ENCODE measurements at places on chromosomes 11 and 22. TPM values are rescaled to one million over a fixed set of nuclear protein-coding genes. Genes with fewer than 3 reads are reported as not detected.

- DNase-seq: no peak
Measured at GRCh38 chr11:44990665-44991064, 40.0 kb upstream of the TP53I11 start.

Gene MAPK1
- 116 TPM for total RNA-seq

DNA sequence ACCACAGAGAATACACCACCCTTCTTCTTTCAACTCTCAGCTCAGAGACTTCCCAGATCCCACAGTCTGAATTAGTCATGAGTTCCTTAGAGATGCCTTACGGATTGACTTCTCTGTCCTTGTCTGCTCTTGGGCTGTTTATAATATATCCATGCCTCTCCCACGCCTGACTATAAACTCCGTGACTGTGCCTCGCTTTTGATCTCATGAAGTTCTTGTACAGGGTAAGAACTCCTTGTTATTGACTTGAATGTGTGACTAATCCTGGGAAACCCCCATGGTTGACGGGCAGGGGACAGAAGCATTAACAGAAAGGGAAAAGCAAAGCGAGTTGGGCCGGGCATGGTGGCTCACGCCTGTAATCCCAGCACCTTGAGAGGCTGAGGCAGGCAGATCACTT lies 62.4 kb upstream of the POU2AF1 start:
- no peak for DNase-seq

Gene UPK3A
- total RNA-seq: 0.57 TPM

GRCh38 chr11:47550288-47551047 lies 2.5 kb downstream of the CELF1 start:
- no peak for DNase-seq

- DNase-seq: no peak
Measured at GRCh38 chr22:46693634-46694415, 44.2 kb downstream of the CERK start.

- no peak for DNase-seq
Measured at GRCh38 chr22:24391836-24392217, 35.6 kb upstream of the ADORA2A start.

DNA sequence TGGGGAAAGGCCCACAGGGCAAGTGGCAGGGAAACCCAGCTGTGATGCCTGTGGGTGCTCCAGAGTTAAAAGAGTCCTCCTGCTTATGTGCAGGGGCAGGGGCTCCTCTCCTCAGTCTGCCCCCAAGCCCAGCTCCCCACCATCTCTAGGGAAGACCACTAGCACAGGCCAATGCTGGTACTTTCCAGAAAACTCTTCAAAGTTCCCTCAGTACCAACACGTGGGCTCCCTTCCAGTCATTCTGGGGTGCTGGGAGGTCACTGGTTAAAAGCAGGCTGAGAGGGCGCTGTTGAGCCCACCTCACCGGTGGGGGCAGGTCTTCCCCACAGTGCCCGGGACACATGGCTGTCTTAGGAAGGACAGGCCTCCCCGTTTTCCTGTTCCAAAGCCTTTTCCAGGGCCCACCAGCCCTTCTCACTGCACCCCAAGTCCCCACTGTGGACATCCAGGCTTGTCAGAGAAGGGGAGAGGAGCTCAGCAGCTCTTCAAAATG lies 154.6 kb downstream of the TRIM29 start:
- DNase-seq: no peak

GRCh38 chr11:1436468-1437039 lies 46.8 kb downstream of the BRSK2 start:
- no peak for DNase-seq

Gene TMEM9B
- total RNA-seq: 21.2 TPM

DNA sequence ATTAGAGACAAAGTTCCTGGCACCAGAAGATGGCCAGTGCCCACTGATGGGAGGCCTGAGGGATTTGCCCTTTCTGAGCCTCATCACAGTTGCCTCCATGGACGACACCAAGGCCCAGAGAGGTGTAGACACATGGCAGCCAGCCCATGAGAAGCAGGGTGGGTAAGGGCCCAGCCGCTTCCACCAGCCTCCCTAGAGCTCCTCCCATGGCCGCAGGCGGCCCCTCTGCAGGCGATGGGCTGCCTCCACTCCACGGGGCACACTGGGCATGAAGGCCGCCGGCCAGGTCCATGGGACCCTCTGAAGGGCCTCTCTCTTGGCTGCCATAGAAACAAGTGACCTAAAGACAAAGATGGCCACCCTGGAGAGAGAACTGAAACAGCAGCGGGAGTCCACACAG lies 14.5 kb downstream of the CCDC157 start:
- no peak for DNase-seq

GRCh38 chr11:116073854-116074837 lies 569.9 kb upstream of the CADM1 start:
- DNase-seq: no peak

Gene YPEL1
- total RNA-seq: 30.5 TPM

- no peak for DNase-seq
Measured at GRCh38 chr22:23530106-23530505, 50.0 kb downstream of the IGLL1 start.

Gene APOBEC3B
- 10.1 TPM for total RNA-seq

Gene LRRC10B
- total RNA-seq: 2.0 TPM

Gene OR10A5
- total RNA-seq: not detected

Gene LYVE1
- not detected for total RNA-seq

GRCh38 chr11:19966441-19966840 lies 193.8 kb downstream of the DBX1 start:
- no peak for DNase-seq

DNA sequence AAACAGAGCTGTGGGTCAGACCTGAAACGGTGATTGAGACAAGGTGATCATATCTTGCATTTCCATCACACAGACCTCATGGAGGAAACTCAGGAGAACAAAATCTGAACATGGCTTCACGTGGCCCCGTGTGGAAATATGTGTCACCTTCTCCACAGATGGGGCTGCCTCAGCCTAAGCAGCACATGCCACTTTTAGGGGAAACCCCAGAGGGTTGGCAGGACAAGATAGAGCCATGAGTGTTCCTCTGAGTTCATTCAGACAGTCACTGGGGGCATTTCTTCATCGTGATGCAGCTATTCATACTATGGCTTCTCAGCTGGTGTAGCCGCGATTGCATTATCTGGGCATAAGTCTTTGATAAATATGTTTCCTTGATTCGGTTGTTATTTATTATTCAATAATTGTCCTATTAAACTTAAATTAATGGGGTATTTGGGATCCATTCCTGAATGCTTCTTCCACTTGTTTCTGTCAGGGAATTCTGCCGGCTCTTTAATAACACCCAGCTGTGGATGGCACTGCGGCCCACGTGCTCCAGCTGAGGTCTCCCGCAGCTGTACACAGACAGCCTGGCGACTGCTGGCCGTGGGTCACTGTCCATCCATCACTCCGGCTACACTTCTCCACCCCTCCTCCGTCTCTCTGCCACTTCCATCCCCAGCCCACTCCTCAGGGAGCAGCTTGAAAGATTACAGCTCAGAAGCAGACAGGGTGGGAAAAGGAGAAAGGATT lies 485.1 kb downstream of the OPCML start:
- no peak for DNase-seq

DNA sequence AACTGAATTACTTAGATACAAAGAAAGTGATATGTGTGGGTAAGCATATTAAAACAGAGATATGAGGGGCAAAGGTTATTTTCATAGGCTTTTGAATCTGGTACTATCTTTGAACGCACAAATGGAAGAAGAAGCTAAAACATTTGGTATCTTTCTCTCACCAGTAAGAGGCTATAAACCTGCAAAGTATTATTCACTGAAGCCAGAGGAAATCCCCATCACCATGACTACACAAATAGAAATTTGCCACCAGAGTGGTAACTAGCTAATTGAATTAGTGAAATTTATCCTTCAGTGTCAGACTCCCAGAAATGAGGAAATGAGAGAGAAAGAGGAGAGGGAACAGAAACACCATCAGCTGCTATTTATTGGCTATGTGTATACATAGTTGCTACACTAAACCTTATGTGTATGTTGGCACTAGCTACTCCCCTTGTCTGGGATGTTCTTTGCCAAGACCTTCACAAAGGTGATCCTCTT lies 503.4 kb downstream of the DLG2 start:
- DNase-seq: no peak

Gene VSIG10L2
- total RNA-seq: not detected

Gene TNNI2
- 0.55 TPM for total RNA-seq

DNA sequence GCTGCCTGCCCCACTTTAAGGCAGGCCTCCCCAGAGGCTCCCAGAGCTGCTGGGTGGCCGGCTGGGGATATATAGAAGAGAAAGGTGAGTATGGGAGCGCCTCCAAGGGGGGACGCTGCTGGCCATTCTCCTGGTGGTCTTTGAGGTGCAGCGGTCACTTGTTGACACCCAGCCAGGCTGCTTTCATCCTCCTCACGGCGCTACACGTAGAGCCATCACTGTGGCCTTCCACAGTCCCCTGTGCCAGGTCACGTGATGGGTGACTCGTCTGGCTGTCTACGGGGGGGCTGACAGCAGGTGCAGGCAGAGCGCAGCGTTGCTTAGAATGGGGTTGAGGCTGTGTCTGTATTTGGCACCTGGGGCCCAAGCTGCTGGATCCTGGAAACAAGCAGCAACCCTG lies 1.9 kb downstream of the ACR start:
- DNase-seq: no peak

Gene GPHA2
- total RNA-seq: 0.41 TPM

DNA sequence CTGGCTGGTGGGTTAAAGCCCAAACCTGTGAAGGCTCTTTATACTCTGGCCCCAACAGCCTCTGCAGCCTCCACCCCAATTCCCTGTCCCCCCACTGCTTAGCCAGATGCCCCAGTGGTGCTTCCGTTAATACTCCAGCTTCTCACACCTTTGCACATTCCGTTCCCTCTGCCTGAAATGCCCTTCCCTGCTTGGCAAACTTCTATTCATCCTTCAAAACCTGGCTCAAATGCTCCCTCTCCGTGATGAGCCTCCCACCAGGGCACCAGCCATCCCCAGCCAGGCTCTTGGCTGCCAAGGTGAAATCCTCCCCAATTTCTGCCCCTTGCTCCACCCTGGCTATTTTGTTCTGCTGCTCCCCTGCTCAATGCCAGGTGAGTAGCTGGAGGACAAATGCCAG lies 12.5 kb upstream of the FADS3 start:
- no peak for DNase-seq

DNA sequence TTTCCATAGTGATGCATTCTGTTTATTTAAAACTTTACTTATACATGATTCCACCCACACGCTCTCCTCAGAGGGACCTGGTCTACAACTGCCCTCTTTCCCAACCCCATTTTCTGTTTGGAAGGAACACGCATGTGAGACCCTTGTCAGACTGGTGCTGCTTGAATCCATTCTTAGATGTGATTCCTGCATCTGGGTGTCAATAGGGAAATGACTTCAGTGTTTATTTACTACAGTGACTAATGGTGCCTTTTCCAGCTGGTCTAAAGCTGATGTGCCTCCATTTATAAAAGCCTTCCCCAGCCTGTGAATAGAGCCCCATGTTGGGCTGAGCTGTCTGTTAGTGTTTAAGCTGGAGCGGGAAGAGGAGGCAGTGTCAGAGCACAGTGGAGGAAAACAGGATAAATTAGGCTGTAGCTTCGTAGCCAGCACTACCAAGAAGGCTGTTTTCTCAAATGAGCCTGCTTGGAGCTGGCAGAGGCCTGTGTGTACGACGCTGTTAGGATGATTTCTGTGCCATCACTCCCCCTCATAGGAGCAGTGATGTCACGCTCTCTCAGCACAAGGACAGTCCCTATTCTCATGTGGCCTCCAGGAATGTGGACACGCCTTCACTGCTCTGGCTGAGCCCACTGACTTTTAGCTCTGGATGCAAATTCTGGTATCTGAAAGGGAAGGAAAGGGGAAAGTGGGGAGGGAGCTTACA lies 18.9 kb upstream of the C11orf96 start:
- DNase-seq: no peak

Gene ZPR1
- total RNA-seq: 48.6 TPM

Gene TMEM191C
- total RNA-seq: 5.1 TPM
